IMR-90 (cell line): ENCODE measurements at places on chromosomes 5 and 9. TPM values are rescaled to one million over a fixed set of nuclear protein-coding genes. Genes with fewer than 3 reads are reported as not detected.

Gene CCDC180
- total RNA-seq, result 0.56 and 0.90 TPM in 2 replicates

Gene ITGA2
- 83.6 and 93.4 TPM in 2 replicates for total RNA-seq

Gene CCDC192
- total RNA-seq, result not detected in 2 replicates

Gene HEXB
- 76.7 and 132 TPM in 2 replicates for total RNA-seq

Gene GOLGA2
- 118 TPM in 2 replicates for total RNA-seq

Gene FOXI1
- total RNA-seq, result not detected in 2 replicates

Gene CAMK2A
- total RNA-seq, result under 0.01 and 0.18 TPM in 2 replicates

Gene RNF183
- total RNA-seq, result not detected in 2 replicates

Gene DAP
- total RNA-seq, result 44.4 and 49.6 TPM in 2 replicates

Gene PCDHB16
- total RNA-seq, result 0.18 and 0.56 TPM in 2 replicates

Gene HBEGF
- 18.8 and 26.9 TPM in 2 replicates for total RNA-seq

Gene ENTREP1
- not detected in 2 replicates for total RNA-seq

Gene TTC39B
- total RNA-seq, result 9.7 and 12.2 TPM in 2 replicates

Gene SETX
- 55.0 and 67.8 TPM in 2 replicates for total RNA-seq

Gene ADRA1B
- 0.18 and 0.56 TPM in 2 replicates for total RNA-seq

Gene ENHO
- not detected in 2 replicates for total RNA-seq

Gene SLC6A3
- total RNA-seq, result not detected in 2 replicates

Gene FBN2
- 67.5 and 69.0 TPM in 2 replicates for total RNA-seq

Gene PCDHA1
- total RNA-seq, result under 0.01 TPM in 1 of 2 replicates, not detected in the other

Gene PRR7
- total RNA-seq, result 1.1 TPM in 2 replicates

Gene PCDHGB7
- total RNA-seq, result 5.8 and 6.3 TPM in 2 replicates

Gene ECPAS
- total RNA-seq, result 54.8 and 78.9 TPM in 2 replicates

Gene C9orf152
- not detected in 2 replicates for total RNA-seq

Gene SCGB3A1
- total RNA-seq, result not detected in 2 replicates

Gene FAM221B
- total RNA-seq, result not detected in 2 replicates
